Kidney (tissue), 22 donors: ENCODE measurements at places on chromosomes 12 and 14. TPM values are rescaled to one million over a fixed set of nuclear protein-coding genes. Genes with fewer than 3 reads are reported as not detected.
A peak's percentile ranks its signal among the peaks of the same experiment; 100 is the strongest.

Gene CCDC175
- polyA plus RNA-seq: not detected

Gene PLEK2
- 11.4 TPM for polyA plus RNA-seq

Gene FIGNL2
- polyA plus RNA-seq: 3.1 TPM

Gene KCNH3
- polyA plus RNA-seq: 1.4 TPM

Gene GNS
- polyA plus RNA-seq: 108 TPM

Gene SLC4A8
- polyA plus RNA-seq: 3.4 TPM

Gene E2F7
- polyA plus RNA-seq: not detected

DNA sequence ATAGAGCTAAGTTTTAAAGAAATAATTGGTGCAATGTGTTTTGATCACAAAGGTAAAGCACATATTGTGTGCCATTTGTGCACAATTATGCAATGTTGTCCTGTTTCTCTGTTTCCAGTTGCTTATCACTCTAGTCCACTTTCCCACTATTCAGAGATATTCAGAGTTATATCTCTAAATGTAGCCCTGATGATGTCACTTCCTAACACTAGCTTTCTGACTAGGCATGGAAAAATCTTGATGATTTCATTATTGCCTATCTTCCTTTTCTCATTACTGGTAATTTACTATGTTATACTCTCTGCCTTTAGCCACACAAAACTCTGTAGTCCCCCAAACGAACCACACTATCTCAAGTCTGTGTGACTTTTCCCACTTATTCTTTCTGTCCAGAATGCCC, 221.2 kb downstream of the TRHDE start:
- DNase-seq: no peak

DNA sequence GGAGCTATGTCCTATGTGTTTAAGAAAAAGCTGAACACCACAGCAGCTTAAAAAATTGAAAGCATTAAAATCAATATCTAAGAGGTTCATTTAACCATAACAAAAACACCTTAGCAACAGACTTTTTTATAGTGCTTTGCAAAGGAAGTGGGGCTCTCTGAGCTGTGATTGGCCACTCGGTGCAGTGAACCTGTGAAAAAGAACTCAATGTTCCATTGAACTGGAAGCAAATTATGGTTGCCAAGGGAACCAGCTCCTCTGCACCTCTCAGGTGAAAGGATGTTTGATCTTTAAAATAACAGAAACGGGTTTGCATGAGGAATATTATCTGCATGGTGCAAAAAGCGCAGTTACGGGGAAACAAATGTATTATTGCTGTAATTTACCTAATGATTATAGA, 149.4 kb downstream of the SNAPC1 start:
- no peak for DNase-seq

DNA sequence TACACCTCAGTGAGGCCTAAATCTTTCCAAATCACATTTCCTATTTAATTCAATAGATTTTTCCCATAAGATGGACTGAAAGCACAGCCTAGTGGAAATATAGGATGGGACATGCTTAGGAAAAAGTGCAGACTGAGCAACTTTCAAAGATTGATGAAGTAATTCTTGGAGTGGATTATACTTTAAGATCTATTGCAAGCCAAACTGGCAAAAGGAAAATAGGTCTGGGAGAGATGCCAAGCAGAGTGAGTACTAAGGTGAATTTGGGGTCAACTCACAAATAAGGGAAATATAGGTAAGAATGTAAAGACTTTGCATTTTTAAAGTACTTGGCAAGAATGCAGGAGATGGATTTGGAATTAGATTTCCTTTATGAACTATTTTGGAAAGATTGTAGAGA, 170.2 kb upstream of the FOXG1 start:
- no peak for DNase-seq

DNA sequence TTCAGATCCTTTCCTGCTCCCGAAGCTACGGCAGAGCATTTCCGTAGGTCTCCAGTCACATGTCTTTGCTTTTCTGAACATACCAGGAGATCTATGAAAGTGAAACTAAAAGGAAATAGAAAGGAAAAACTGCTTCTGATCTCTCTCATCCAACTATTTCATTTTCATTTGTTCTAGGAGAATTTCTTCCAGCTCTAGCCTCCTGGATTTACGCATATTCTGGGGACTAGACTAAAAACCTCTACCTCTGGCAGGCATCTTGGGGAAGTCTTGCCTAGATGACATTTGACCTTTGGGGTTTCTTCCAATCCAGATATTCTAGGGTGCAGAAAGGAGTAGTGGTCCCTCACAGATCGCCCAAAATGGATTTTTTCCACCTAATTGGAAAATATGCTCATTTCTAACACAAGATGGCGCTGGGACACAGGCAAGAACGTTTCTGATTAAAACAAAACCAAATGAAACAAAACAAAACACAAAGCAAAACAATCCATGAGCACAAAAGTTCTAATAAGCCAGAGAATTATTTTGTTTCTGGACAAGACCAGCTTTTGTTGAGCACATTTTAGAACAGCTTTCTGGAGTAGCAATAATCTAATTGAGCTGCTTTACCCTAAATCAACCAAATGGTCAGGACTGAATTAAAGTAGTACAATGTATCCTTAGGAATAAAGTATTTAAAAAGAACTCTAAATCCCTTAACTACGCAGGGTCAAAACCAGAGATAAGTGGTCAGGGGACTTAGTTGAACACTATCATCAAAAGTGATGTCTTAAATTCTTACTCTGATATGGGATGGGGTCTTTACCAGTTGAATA, 12.3 kb upstream of the PARP11 start:
- no peak for DNase-seq

DNA sequence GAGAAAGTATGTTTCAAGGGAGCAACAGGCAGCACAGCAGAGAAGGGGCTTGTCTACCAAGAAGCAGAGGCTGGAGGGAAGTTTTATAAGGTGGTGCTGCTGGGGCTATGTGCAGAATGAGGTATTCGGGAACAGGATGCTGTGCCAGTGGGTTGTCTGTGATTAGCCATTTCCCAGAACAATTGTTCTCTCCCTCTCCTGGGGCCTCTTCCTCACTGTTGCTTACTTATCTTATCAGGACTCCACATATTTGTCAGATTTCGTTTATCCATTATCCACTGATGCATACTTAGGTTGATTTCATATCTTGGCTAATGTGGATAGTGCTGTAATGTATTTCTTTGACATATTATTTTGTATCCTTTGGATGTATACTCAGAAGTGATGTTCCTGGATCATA, 195.1 kb upstream of the RTL1 start:
- DNase-seq: no peak

GRCh38 chr12:16454481-16454880, 107.0 kb downstream of the MGST1 start:
- no peak for DNase-seq

DNA sequence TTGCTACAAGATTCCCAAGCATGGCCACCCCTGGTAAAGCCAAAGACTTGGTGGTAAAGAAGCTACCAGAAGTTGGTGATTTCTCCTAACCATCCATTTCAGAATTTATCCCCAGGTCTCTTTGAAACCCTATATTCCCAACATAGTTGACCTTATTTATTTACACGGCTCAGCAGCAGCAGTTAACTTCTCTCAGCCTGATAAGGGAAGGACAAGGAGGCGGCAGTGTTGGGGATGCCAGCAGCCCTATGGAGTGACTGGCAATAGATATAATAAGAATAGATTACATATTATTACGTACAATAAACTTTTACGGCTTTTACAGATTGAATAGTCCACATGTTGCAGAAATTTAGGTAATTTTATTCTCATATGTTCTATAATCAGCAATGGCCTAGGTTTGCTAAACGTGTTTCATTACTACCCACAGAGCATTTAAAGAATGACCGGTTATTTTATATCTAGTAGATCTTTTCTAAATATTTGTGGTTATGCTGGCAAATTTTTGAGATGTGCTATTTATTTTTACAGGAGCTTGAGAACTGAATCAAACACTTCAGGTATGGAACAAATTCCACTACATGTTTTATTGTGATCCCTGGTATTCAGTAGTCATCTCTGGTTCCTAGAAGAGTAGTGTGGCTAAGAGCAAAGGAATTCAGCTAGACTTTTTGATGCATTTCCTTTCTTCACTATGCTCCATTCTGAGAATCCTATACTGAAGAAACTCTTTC, 19.8 kb upstream of the PALS1 start:
- no peak for DNase-seq

- DNase-seq: no peak
Measured at GRCh38 chr12:82314406-82314892, 43.7 kb downstream of the CCDC59 start.

GRCh38 chr14:33611405-33612196, 339.3 kb downstream of the EGLN3 start:
- DNase-seq: no peak

DNA sequence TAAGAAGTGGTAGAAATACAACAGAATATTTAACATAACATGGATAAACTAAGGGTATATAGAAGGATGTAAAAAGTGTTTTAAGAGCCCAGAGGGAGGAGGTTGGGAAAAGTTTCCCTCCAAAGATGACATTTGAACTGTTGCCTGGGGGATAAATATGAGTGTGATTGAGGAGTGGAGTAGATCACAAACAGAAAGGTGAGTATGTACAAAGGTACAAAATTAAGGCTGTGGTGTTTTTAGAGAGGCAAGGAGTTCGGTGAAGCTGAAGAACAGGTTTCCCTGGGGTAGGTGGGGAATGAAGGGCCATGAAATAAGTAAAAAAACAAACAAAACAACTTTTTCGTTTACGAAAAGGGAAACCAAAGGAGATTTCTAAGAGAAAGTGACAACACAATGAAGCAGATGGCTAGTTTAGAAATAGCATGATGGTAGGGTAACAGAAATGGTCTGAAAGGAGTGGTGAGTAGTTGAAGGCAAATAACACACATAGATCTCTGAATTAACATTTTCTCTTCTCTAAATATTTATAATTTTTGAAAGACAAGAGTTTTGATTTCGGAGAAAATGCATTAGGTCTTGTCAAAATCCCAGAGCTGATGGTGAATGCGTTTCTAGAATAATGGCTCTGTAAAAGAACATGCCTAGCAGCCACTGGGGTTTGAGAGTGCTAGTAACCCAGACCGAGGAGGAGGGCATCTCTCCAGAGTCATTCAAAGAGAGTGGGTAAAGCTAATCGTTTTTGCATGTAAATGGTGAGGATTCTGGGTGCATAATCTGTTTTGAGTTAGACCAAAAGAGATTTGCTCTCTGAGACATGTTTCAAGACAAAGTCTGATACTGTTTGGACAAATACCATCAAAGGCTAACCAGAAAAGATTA, 240.4 kb upstream of the DCN start:
- DNase-seq: no peak

DNA sequence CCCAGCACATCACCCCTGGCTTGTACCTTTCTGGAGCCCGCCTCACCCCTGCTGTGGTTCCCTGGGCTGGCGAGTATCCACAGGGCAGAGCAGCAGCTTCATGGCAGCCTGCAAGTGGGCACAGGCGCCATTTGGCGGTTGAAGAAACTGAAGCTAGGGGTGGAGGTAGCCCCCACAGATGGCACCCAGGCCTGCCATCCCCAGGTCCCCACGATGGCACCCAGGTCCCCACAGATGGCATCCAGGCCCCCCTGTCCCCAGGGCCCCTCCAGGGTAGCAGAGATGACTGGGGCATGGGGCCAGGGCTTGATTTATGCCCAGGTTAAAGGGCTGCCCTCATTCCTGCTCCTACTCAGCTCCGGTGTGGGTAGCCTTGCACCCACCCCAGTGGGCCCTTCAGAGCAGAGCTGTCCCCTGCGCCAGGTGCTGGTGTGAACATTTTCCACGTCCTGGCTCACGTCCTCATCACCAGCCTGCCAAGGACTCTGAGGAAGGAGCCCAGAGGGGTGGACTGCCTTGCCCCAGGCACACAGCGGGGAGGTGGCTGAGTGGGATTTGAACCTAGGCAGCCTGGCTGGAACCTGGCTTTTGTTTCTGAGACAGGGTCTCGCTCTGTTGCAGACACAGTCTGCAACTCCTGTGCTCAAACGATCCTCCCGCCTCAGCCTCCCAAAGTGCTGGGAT, 8.7 kb downstream of the MMP17 start:
- peak; percentile 59 for DNase-seq

GRCh38 chr12:96094201-96094600, 58.8 kb upstream of the LTA4H start:
- DNase-seq: no peak

DNA sequence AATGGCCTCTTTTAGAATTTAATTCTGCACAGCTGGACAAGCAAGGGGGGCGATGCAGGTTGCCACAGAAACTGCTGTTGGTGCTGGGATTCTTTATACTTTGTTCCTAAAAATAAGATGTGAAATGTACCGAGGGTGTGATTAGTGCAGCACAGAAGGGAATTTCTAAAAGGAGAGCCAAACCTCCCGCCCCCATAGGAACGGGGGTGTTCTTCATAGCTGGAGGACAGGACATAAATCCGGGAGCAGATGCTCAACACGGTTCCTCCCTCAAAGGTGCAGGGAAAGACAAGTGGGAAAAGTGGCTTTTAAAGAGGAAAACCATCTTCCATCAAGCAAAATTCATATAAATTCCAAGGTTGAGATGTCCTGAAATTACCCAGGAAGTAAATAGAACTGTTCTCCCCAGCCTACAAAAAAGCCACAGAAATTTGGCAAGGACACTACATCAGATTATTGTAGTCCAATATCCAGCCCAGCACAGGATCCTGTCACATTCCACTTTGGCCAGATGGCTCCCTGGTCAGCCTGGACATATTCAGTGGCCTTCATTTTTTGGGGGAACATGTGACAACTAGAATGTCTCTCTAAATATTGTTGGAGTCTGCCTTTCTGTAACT, 51.4 kb upstream of the TMX1 start:
- DNase-seq: no peak

DNA sequence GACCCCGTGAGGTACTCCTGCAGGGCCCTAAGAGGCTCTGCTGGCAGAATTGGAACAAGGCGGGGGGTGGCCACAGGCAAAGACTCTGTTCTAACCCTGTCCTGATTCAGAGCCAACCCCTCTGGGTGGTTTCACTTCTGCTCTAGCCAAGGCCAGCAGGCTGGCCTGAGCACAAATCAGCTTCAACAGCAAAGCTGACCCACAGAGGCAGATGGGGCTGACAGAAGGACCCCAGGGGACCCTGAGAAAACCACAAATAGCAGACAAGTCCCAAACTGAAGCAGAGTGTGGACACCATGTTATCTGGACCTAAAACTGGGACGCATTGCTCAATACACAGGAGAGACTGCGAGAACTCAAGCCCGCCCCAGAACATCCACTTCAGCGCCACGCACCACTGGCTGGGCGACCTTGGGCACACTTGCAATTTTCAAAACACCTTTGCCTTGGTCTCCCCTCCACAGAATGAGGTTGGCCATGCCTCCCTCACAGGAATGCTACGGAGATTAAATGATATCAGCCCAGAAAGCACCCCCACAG, 76.4 kb upstream of the DICER1 start:
- DNase-seq: peak; percentile 54
